ENCODE measurements at places on chromosomes 3 and 15. TPM values are rescaled to one million over a fixed set of nuclear protein-coding genes. Genes with fewer than 3 reads are reported as not detected.

DNA sequence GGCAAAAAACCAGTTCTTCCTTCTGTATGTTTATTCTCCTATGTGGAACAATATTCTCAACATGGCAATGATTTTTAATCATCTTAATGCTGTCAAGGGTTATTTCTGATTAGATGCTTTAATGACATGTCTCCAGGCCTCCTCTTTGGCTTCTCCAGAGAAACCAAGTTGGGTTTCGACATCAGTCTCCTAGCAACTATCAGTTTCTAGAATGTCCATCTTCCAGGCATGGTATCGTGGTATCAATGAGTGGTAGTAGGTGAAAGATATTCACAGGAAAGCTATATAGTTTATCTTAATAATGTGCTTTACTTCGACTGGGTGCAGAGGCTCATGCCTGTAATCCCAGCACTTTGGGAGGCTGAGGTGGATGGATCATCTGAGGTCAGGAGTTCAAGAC is 128.5 kb downstream of the C3orf70 start:
- no peak overlapping the region for H3K27ac ChIP-seq
- no peak overlapping the region for H3K4me3 ChIP-seq
- no peaks in the 10 kb centered on the region for H3K27me3 ChIP-seq
- H3K36me3 ChIP-seq, result peaks cover 35% of the 10 kb centered on the region

DNA sequence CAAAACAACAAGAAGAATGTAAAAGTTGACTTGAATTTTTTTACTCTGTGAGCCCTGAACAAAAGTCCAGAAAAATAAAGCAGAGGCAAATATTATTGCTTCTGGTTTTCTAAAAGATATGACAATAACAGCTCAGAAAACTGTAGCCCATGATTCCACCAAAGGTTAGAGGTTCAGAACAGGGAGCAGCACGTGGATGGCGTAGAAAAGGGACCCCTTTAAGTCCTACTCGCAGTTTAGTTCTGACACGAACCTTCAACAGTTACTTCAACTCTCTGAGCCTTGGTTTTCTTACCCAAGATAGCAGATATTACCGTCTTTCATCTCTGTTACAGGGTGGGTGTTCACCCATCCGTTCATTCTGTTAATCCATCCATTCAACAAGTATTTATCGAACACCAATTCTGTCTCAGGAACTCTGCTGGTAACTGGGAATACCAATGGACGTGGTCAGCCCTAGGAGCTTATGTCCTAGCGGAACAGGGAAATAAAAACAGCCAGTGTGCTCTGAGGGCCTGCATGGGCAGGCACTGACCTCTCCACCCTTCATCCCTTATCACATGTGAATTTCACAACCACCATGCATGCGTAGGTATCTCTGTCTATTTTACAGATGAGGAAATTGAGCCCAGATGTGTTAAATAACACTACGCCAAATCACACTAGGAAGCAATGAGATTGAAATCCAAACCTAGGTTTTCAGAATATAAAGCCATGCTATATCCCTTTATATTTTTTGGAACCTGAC is 274.2 kb upstream of the ICE2 start:
- DNase-seq, result no peak
- no peaks in the 10 kb centered on the region for H3K36me3 ChIP-seq
- no peaks in the 10 kb centered on the region for H3K27me3 ChIP-seq
- H3K4me3 ChIP-seq, result no peak overlapping the region

GRCh38 chr15:30001602-30002001 is 81.2 kb upstream of the GOLGA8J start:
- H3K4me3 ChIP-seq, result no peak overlapping the region
- H3K36me3 ChIP-seq, result no peaks in the 10 kb centered on the region
- no peak for DNase-seq
- no peak overlapping the region for H3K27ac ChIP-seq

DNA sequence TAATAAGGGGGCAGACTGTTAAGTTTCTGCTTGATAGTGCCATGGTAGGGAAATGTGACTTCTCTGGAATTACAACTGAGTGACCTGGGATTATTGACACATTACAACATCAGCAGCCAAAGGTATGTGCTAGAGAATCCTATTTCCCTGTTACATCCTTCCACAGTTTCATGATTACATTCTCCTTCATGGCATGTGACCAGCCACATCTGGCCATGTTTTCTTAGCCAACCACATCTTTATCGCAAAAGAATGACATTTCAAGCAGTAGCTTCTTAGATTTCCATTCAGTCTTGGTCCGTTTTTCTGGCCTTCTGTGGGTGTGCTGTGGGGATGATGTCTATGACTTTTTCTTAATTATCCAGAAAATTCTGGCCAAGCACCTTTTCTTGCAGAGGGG is 45.4 kb upstream of the CTDSPL start:
- DNase-seq, result no peak
- H3K27me3 ChIP-seq, result no peaks in the 10 kb centered on the region
- peaks cover 16% of the 10 kb centered on the region for H3K4me1 ChIP-seq
- H3K27ac ChIP-seq, result no peak overlapping the region
- H3K36me3 ChIP-seq, result no peaks in the 10 kb centered on the region
- H3K4me3 ChIP-seq, result no peak overlapping the region

- H3K36me3 ChIP-seq, result no peaks in the 10 kb centered on the region
- H3K4me1 ChIP-seq, result peaks cover 38% of the 10 kb centered on the region
- DNase-seq, result no peak
- H3K27ac ChIP-seq, result no peak overlapping the region
- H3K27me3 ChIP-seq, result no peaks in the 10 kb centered on the region
Measured at GRCh38 chr15:63861946-63862517, 28.3 kb upstream of the HERC1 start.

DNA sequence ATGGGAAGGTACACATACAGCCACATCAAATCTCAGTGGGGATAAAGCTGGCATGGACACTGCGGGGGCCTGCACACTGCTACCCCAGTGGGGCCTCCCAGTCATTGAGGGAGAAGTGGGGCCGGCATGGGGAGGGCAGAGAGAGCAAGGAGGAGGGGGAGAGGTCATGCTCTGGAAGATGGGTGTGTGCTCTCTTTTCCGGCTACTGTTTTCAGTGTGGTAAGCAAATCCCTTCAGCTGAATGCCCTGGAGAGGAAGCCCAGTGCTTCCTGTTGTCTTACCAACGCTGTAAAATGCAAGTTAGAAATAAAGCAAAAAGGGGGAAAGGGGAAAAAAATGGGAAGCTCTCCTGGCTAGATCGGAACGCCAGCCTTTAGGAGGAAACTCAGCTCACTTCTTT is 30.8 kb downstream of the NRROS start:
- H3K4me3 ChIP-seq, result peak overlapping the region; percentile 90
- no peaks in the 10 kb centered on the region for H3K27me3 ChIP-seq
- peak; percentile 28 for DNase-seq
- H3K27ac ChIP-seq, result peak overlapping the region; percentile 90
- no peaks in the 10 kb centered on the region for H3K36me3 ChIP-seq

GRCh38 chr3:61813636-61814035 is 252.3 kb downstream of the PTPRG start:
- no peak overlapping the region for H3K27ac ChIP-seq
- no peaks in the 10 kb centered on the region for H3K27me3 ChIP-seq
- no peak for DNase-seq
- no peaks in the 10 kb centered on the region for H3K4me1 ChIP-seq
- no peaks in the 10 kb centered on the region for H3K36me3 ChIP-seq

GRCh38 chr3:20696388-20697150 is 510.6 kb upstream of the SGO1 start:
- no peaks in the 10 kb centered on the region for H3K36me3 ChIP-seq
- H3K27me3 ChIP-seq, result no peaks in the 10 kb centered on the region
- no peak for DNase-seq
- no peak overlapping the region for H3K27ac ChIP-seq
- H3K4me3 ChIP-seq, result no peak overlapping the region
- no peaks in the 10 kb centered on the region for H3K4me1 ChIP-seq

DNA sequence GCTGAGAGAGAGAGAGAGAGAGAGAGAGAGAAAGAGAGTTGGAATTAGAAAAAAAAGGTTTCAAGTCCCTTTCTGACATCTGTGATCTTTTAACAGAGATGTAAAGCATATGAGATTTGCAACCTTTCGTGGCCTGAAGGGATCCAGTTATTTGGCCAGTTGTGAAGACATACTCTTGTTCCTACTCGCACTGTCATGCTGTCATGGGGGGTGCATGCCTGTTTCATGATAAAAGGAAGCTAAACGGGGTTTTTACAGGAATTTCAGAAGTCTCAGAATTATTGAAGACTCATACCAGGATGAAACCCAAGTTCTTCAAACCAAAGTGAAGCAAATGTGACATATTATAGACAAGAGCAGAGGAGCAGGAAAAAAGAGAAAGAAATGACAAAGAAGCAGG is 342.0 kb downstream of the RORA start:
- no peaks in the 10 kb centered on the region for H3K36me3 ChIP-seq
- H3K27me3 ChIP-seq, result peaks cover 8% of the 10 kb centered on the region
- no peak overlapping the region for H3K4me3 ChIP-seq
- H3K4me1 ChIP-seq, result no peaks in the 10 kb centered on the region

GRCh38 chr3:170724599-170725280 is 138.9 kb upstream of the SLC7A14 start:
- H3K36me3 ChIP-seq, result no peaks in the 10 kb centered on the region
- H3K27me3 ChIP-seq, result no peaks in the 10 kb centered on the region
- no peak overlapping the region for H3K27ac ChIP-seq
- no peaks in the 10 kb centered on the region for H3K4me1 ChIP-seq

DNA sequence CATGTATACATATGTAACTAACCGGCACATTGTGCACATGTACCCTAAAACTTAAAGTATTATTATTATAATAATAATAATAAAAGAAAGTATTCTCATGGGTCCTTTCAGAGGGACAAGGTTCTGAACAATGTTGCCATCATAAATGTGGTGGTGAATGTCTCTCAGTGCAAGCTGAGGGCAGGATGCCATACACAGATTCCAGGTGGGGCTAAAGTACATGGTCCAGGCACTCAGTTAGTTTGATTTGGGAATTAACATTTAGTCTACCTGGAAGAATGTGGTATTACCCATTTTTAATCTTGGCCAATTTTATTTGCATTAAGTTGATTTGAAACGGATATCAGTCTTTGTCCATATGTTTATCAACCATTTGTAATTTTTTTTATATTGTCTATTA is 24.5 kb downstream of the PDE8A start:
- H3K27me3 ChIP-seq, result no peaks in the 10 kb centered on the region
- no peak for DNase-seq
- H3K4me3 ChIP-seq, result no peak overlapping the region
- H3K4me1 ChIP-seq, result peaks cover 71% of the 10 kb centered on the region
- H3K27ac ChIP-seq, result no peak overlapping the region

DNA sequence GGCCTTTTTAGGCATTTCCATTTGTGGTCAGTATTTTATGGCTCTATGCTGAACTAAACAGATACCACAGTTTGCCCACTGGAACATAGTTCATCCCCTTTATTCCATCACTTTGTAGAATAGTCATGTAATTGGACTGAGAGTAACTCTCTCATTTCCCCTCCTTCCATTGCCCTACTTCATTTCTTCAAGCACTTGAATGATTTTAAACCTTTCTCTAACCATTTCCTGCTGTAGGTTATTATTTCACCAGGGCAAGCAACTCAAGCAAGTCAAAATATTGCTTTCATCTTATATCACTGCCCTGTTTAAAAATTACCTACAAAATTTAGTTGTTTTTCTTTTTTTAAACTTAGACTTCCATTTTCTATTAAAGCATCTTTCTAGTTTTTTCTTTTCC is 177.0 kb downstream of the RAP2B start:
- DNase-seq, result no peak
- no peaks in the 10 kb centered on the region for H3K36me3 ChIP-seq
- no peak overlapping the region for H3K27ac ChIP-seq
- no peaks in the 10 kb centered on the region for H3K4me1 ChIP-seq

GRCh38 chr3:57063032-57063431 is 2.6 kb downstream of the SPATA12 start:
- H3K4me3 ChIP-seq, result no peak overlapping the region
- H3K27me3 ChIP-seq, result peaks cover 29% of the 10 kb centered on the region
- no peak for DNase-seq
- H3K27ac ChIP-seq, result no peak overlapping the region
- peaks cover 10% of the 10 kb centered on the region for H3K4me1 ChIP-seq
- H3K36me3 ChIP-seq, result peaks cover 4% of the 10 kb centered on the region

GRCh38 chr3:69359916-69360315 is 26.0 kb downstream of the FRMD4B start:
- peaks cover 8% of the 10 kb centered on the region for H3K36me3 ChIP-seq
- H3K27ac ChIP-seq, result no peak overlapping the region
- no peaks in the 10 kb centered on the region for H3K4me1 ChIP-seq
- DNase-seq, result no peak
- no peaks in the 10 kb centered on the region for H3K27me3 ChIP-seq

DNA sequence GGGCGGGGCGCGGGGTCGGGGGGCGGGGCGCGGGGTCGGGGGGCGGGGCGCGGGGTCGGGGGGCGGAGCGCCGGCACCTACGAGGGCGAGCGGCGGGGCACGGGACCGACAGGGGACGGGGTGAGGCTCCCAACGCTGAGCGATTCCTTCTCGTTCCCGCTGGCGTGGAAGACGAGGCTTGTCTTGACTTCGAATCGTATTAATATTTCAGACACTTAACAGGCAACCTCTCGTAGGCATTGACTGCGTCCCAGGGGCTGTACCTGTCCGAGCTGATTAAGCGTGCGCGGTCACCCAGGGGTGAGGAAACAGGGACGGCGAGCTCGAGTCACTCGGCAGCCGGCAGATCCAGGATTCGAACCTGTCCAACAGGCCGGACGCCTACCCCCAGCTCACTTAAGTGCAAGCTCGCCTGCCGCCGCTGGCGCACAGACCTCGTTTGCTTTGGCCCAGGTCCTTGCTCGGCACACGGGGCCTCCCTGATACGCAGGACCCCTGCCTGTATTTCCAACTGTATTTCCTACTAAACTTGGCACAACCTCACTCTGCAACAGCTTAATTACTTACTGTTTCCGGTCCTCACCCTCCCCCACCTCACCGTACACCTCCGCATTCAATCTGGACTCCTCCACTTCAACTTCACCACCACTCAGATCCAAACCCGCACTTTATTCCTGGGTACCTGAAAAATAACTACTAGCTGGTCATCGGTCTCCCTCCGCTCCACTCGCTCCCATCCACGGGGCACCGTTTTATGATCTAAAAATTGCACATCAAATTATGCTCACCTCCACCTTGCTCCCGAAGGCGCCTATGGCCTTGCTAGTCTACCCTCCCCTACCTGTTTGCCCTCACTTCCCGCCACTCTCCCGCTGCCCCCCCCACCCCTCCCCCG is 722 bp upstream of the ZXDC start:
- DNase-seq, result peak; percentile 53
- peaks cover 33% of the 10 kb centered on the region for H3K4me1 ChIP-seq
- H3K4me3 ChIP-seq, result peak overlapping the region; percentile 87

DNA sequence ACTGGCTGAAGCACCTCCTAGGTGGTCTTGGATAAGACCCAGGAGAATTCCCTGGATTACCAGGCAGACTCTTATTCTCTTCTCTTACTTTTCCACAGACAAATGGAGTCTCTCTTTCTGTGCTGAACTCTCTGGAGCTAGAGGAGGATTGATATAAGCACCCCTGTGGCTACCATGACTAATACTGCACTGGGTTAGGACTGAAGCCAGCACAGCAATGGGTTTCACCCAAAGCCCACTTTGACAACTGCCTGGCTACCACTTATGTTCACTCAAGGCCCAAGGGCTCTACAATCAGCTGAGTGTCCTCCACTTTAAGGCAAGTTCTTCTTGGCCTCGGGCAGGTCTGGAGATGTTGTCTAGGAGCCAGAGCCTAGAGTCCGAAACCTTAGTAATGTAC is 225.5 kb downstream of the DIPK2A start:
- no peak overlapping the region for H3K4me3 ChIP-seq
- H3K4me1 ChIP-seq, result no peaks in the 10 kb centered on the region
- no peak overlapping the region for H3K27ac ChIP-seq
- H3K27me3 ChIP-seq, result no peaks in the 10 kb centered on the region

The POPDC2 gene
- polyA plus RNA-seq, result 2.5 TPM

The CATSPER2 gene
- 0.40 TPM for polyA plus RNA-seq

The AQP9 gene
- not detected for polyA plus RNA-seq
